ENCODE measurements at places on chromosomes 3 and 15.

DNA sequence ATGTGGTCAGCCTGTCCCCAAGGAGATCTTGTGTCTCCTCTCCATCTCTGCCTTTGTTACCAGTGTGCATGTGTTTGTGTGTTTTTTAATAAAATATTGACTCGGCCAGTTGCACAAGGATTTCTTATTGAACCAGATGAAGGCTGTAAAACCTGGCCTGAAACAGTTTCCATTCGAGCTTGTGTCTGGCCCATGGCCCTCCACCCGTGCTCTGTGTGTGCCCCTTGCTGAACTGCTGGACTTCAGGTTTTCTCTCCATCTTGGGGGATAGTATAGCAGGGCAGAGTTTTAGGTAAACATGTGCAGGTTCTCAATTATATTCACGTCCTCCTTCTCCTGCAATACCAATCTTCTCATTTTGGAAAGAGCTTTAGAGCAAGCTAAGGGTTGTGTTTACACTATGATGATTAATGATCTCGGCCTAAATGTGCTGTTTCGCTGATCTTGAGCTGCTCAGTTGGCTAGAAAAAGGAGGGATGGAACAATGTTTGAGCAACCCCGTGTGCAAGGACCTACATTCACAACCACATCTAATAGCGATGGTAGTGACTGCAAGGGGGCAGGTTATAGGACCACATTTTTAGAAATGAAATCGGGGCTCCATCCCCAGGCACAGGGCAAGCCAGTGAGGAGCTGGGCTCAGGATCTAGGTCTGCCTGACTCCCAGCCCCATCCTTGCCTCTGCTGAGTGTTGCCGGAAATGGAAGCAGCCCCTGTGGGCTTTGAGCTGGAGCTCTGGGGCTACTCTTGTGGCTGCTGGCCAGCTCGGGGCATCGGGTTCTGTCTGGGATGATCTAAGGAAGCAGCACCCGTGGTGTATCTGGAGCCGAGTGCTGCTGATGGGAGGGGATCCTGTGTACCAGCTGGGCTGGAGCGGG, 47.7 kb downstream of the CMTM6 start:
- DNase-seq = no peak

- no peak for DNase-seq
Observed at GRCh38 chr3:82741346-82741745, 979.9 kb upstream of the GBE1 start.

DNA sequence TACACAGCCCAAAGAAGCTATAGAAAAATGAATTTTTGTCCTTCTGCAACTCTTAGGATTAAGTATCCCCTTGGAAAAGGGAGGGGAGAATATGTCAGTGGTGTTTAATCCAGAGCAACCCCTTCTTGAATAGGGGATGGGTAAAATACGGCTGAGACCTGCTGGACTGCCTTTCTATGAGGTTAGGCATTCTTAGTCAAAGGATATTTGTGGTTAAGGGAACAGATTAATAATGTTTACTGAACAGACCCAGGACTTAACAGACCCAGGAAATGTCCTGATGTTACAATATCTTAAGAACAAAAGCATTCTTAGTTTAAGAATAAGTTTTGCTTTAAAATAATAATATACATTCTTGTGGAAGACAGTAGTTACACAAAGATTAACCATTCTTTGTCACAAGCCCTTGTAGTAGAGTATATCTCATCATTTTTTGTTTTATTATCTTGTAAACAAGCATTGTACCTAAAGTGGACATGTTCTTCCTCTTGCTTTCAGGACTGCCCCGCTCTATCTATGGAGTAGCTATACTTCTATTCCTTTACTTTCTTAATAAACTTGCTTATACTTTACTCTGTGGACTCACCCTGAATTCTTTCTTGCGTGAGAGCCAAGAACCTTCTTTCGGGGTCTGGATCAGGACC, 43.8 kb upstream of the B3GALNT1 start:
- DNase-seq = no peak

DNA sequence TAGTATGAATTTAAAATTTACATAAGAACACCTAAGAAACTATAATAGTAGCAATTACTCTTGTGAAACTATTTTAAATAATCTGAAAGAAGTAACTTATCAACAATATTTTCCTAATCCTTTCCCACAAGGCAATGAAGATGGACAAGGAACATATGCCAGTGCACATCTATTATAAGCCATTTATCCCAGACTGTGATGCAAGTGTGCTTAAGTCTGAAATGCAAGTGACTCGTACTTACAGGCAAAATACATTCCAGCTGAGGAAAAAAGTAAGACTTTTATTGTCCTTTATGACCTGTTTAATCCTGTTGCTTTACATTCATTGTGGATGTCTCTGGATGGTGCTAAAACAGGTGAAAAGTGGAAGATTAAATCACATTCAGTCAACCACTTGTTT, 709.4 kb downstream of the ZNF385D start:
- no peak for DNase-seq

DNA sequence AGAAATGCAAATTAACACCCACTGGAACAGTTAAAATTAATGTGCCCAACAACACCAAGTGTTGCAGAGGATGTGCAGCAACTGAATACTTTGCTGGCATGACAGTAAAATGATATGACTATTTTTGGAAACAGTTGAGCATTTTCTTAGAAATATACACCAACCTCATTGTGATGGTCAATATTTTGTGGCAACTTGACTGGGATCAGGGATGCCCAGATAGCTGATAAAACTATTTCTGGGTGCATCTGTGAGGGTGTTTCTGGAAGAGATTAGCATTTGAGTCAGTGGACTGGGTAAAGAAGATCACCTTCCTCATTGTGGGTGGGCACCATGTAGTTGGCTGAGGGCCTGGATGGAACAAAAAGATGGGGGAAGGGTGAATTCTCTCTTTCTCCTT, 57.9 kb downstream of the RPLP1 start:
- DNase-seq = no peak

DNA sequence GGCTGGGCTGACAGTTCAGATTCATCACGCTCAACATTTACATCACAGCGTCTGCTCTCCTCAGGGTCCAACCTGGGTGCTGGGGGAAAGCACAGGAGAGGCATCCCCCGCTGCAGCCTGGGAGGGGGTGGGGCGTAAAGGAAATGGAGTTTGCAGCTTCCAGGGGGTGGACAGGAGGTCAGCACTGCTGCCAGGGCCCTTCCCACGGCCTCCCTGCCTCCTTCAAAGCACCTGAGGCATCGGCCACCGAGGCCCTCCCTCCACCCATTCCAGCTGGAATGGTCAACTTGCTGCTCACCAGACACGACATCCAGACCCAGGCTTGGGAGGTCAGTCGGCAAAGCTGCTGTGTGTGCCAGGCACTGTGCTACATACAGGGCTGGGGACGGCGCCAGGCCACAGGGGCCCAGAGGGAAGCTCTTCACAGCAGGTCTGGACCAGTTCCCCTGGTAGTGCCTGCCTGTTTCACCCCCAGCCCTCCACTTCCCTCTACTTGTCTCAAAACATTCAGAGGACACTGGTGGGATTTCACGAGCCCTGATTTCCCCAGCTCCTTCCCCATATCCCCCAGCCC, 120.7 kb downstream of the ANP32A start:
- DNase-seq = no peak

GRCh38 chr3:174170248-174170647, 688.9 kb upstream of the NAALADL2 start:
- DNase-seq = peak; percentile 66

DNA sequence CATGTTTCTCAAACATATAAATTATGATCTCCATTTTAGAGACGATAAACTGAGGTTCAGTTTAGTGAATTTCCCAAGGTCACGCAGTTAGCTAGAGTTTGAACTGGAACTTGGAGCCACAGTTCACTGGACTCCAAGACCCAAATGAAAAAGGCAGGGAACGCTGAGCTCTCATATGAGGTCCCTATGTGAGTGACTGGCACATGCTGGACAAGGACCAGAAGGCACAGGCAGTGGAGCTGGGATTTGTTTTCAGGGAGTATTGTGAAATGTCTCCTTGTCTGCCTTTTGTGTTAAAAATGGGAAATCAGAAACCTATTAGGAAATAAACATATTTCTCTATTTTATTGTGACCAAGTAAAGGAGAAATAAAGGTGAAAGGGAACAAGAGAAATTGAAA, 63.5 kb downstream of the MESD start:
- DNase-seq = no peak

- no peak for DNase-seq
Observed at GRCh38 chr3:90016555-90016954, 909.1 kb downstream of the EPHA3 start.

GRCh38 chr3:124969190-124969589, 34.6 kb upstream of the MUC13 start:
- DNase-seq = no peak

DNA sequence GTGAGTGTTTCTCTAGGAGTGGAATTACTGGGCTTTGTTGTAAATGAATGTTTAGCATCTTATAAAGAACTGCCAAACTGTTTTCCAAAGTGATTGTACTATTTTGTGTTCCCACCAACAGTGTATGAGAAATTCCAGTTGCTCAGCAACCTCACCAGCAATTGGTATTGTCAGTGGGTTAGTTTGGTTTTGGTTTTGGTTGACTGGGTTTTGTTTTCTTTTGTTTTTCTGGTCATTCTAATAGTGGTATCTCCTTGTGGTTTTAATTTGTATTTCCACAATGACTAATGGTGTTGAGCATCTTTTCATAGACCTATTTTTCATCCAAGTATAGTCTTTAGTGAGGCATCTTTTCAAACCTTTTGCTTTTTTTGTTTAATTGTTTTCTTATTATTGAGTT, 27.1 kb downstream of the FILIP1L start:
- DNase-seq = no peak

DNA sequence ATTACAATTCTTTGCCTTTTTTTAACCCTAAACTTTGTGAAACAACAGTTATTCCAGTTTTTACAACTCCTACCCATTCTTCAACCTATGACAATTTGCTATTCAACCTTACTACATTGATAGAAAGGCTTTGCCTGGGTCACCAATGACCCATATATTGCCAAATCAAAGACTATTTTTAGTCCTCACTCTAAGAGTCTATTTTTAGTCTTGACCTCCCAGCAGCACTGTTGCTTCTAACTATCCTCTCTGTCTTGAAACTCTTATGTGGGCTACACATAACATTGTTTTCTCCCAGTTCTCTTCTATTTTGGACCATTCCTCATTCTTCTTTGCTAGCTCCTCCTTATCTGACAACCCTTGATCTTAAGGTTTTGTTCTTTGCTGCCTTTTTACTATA, 71.4 kb downstream of the C3orf80 start:
- DNase-seq = no peak

DNA sequence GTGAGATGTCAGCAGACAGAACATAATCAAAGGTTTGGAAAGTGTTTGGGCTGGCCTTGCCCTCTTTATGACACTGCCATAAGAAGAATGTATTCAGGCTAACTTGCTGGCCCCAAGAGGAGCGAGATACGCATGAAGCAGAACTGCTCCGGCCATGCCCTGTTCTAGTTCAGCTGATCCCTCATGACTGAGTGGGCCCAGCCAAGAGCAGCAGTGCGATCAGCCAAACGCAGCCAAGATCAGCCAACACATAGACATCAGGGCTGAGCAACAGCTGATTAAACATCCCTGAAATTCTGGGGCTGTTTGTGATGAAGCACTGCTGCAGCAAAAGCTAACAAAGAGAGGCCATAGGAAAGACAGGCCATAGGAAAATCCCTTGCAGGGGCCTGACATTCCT, 24.1 kb downstream of the POMGNT2 start:
- no peak for DNase-seq

- no peak for DNase-seq
Observed at GRCh38 chr3:107855710-107856109, 235.1 kb downstream of the CD47 start.

DNA sequence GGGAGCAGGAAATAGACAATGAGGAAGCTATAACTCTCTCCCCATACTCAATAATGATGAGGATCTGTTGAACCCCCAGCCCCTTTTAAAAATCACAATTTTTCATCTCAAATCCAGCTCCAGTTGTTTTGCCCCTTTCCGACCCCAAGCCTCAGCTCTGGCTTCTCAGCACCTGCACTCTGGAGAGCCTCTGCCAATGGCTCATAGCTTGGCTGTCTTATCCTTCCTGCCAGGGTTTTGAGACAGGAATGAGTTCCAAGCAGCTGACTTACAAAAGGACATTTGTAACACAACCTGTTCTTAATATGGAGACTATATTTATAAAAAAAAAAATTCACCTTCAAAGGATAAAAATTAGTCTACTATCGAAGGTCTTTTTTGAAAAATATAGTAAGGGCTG, 105.9 kb upstream of the NEDD4 start:
- no peak for DNase-seq

DNA sequence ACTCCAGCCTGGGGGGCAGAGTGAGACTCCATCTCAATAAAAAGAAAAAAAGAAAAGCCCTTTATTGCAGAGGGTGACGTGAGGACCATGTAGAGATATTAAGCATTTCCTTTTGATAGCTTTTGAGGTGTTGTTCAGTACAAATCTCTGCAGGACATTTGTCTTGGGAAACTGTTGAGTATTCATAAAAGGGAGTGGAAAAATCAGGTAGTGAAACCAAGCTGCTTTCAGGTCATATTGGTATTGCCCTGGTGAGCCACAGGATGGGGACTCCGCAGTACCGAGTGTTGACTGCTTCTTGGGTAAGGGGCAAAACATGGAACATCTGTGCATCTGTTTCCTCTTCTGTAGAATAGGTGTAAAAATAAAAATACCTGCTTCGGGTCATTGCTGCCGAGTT, 9.9 kb downstream of the ITPR1 start:
- no peak for DNase-seq

DNA sequence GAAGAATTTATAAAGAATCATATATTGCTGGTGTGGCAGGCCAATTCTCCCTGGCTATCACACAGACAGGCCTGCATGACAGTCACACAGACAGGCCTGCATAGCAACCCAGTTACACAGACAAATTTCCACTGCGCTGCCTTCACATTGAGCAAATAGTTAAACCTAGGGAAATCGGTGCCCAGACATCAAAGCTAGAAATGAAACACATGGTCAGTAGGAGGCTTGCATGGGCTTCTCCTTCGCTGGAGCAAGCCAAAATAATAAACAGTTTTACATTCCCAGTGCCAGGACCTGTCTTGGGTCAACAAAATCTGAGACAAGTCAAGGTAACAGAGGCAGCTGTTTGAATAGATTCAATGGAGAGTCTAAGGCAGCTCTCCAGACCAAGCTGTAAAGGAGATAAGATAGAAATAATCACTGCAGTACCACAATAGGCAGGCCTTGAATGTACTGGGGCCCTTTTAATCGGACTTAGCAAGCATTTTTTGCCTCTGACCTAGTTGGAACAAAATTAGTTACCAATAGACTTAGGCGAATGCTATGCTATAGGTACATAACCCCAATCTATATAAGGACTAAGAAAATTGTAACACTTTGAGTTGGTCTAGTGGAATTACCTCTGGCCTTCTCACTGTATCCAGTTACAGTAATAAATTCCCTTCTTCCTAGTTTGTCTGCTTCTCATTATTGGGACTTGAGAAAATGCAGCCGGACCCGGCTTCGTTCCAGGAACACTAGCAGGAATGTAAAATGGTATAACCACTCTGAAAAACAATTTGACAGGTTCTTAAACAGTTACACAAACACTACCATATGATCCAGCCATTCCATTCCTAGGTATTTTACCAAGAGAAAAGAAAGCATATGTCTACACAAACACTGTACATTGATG, 274.7 kb upstream of the UBE2E2 start:
- DNase-seq = no peak

All from NCI-H2081 (cell line).